Colonic mucosa (tissue), 4 donors: ENCODE measurements at places on chromosomes 2 and 18.

DNA sequence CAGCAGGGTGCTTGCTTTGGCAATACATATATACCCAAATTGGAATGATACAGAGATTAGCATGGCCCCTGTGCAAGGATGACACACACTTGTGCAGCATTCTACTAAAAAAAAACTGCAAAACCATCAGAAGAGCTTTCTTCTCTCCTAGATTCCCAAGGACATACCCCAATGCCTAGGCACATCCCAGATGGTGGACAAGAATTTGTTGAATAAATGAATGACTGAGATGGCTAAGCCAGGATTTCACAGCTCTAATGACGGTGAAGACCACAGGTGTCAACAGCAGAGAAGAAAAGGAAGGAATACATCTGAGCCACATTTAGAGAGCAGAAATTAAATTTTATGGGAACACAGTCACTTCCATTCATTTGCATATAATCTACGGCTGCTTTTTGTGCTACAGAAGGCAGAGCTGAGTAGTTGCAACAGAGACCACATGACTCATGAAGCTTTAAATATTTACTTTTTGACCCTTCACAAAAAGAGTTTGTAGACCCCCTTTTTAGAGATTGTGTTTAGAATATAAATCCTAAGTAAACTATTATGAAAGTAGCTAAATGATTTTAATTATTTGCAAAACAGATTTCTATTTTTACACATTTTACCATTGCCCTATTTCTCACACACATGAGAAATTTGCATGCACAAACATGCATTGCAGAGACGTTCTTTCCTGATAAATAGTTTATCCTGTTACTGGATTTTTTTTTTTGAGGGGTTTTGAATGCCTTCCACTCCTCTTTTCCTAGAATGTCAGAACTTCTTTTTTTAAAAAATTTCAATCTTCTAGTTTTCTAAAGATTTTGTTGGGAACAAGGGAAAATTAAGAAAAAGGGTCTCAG is 119.0 kb downstream of the PMAIP1 start:
- DNase-seq = no peak

DNA sequence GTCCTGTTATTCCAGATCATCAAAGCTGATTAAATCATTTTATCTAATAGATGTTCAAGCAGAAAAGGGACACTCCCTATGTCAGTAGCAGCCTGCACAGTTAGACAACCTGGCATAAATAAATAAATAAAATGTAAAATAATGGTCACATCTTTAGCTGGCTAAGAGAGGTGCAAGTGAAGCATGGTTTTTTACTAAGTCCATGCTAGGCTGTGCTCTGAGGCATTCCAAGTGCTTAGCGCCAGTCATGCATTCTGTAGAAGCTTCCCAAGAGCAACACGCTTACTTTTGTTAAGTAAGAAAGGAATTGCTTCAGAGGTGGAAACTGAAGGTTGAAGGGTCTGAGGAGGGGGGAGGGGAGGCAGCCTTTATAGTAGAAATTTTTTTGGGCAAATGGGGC is 351.2 kb downstream of the CDH2 start:
- no peak for DNase-seq

GRCh38 chr2:58073751-58074150 is 27.1 kb downstream of the VRK2 start:
- DNase-seq = no peak

- DNase-seq = no peak
These were observed 103.4 kb downstream of the ETAA1 start for GRCh38 chr2:67500541-67500940.

DNA sequence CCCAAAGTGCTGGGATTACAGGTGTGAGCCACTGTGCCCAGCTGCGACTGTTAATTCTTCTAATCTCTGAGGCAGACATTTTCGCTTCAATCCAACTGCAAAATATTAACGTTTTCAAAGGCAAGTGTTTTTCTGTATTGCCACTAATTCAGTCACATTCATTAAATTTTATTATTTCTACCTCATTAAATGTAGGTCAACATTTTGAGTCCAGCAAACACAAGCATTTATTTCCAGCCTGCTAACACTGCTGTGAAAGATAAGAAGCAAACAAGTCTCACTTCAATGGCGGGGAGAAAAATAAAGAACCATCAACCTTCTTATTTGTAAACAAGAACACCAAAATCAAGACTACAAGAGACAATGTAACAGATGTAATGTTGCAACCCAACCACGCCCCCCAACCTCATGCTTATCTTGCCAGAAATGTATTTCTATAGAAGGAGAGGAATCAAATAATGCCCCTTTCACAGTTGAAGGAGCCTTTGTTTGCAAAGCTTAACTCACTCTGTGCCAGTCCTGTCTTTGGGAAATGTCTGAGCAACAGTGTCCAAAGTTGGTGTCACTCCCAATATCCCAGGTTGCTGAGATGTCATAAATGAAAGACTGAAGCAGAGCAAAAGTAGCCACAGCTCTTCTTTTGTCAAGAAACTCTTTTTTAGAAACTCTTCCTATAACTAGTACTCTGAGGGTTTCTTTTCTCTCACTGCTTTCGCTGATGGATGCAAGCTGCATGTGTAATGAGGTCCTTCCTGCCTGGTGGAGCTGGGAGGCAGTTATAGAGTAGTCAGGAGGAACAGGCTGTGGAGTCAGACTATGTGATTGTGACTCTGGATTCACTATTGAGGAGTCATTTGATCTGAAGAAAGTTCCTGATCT is 8.6 kb downstream of the DOCK10 start:
- no peak for DNase-seq

GRCh38 chr2:133139847-133140533 is 428.3 kb downstream of the NCKAP5 start:
- no peak for DNase-seq

GRCh38 chr2:11493282-11493681 is 27.3 kb upstream of the E2F6 start:
- no peak for DNase-seq

DNA sequence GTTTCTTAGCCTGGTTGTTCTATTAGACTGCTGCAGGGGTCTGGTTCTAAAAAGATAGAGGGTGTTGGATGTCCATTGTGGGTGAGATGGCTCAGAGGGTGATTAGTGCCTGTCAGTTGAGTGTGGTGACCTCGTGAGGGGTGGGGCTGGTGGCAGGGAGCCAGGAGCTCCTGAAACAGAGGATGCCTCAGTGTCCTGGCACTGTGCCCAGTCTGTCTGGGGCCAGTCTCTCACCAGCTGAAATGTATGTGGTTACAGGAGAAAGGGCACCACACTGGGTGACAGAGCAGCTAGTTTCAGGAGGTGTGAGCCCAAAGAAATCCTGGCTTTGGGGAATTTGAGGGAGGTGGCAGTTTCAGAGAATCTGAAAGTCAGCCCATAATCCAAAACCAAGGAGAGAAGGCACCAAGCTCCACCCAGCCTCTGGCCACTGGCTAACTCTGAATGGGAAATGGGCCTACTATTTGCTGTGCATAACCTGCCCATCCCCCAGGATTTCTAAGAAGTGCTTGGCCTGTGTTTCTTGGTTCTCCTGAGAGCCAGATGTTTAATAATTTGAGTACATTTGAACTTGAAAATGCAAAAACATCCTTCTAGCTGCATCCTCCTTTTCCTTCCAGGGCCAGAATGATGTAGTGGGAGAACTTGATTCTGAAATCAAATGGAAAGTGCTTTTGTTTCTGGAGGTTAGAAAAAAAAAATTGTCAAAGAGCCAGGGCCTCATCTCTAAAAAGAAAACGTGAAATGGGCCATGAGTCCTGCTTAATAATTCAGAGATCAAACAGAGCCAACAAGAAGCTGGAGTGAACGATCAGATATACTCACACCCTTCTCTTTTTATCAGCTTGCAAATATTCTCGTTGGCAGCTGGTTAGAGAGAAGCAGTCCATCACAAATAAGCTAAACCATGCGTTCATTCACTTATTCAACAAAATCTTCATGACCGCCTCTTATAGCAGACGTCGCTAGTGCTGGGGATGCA is 92.3 kb downstream of the B3GNT2 start:
- peak; percentile 70 for DNase-seq

- no peak for DNase-seq
These were observed 226.9 kb upstream of the THSD7B start for GRCh38 chr2:136538489-136538888.

DNA sequence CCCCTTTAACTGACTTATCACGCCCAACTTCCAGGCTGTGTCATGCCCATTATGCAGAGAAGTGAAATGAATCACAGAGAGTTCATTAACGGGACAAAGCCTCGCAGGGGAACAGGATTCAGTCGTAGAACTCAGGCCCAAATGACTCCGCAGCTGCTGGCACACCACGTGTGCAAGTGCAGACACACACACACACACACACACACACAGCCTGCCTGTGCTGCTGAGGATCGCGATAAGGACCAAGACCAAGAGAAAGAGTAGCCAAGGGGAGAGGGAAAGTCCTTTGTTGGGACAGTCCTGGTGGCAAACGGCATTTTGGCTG is 90.0 kb upstream of the TAF1B start:
- peak; percentile 49 for DNase-seq

DNA sequence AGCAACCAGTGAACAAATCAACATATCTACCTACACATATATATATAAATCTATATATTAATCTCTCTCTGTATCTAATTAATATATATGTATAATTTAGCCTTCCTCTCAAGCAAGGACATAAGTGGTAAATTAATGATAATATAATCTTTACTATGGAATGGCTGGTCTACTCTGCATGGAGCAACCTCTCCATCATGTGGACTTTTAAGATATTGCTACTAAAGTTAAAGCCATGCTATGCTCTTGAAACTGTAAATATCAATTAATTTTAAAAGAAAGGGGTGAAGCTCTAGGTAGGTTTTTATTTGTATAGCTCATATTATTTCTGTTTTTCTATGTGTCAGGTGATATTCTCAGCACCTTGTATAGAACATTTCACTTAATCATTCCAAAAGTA is 147.0 kb downstream of the PPP1R1C start:
- DNase-seq = no peak

DNA sequence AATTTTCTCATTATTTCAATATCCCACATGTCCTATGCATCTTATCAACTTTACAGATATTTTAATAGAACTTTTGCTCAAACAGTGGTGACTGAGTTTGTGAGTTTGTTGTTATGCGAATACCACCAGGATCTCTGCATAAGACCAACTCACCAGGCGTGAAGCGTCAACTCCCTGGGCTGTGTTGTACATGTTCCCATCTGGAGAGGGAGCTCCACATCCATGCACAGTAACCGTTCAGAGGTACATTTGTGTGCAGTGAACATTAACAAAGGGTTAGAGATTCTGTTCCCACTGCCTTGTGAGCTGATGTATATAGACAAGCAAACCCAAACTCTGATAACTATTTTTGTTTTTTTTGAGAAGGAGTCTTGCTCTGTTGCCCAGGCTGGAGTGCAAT is 188.7 kb downstream of the MYT1L start:
- no peak for DNase-seq

DNA sequence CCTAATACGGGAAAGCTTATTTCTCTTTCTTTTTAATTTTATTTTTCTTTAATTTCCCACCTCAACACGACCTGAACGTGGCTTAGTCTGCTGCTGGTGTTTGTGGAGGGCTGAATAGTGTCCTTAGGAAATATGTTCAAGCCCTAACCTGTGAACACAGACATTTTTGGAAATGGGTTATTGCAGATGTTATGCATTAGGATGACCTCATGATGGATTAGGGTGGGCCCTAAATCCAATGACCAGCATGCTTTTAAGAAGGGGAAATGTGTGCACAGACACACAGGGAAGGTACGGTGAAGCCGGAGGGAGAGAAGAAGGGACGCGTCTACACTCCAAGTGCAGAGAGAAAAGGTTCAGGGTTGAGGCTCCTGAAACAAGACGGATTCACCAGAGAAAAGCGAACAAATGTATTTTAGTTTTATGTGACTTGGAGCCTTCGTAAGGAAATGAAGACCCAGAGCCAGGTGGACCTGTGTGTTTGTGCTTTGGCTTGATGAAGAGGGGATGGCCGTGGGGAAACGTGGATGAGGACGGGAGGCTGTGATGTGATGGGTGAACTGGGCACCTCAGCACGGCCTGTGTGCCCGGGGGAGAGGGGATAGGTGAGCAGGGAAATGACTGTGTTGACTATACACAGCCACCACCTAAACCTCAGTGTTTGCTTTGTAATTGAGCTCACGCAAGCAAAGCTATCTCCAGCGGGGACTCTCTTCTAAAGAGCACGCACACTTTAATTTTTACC is 37.5 kb downstream of the RTP5 start:
- no peak for DNase-seq

- DNase-seq = no peak
These were observed 45.8 kb downstream of the ITGA6 start for GRCh38 chr2:172473167-172473566.

- DNase-seq = no peak
These were observed 108.5 kb upstream of the COL3A1 start for GRCh38 chr2:188865681-188866080.

DNA sequence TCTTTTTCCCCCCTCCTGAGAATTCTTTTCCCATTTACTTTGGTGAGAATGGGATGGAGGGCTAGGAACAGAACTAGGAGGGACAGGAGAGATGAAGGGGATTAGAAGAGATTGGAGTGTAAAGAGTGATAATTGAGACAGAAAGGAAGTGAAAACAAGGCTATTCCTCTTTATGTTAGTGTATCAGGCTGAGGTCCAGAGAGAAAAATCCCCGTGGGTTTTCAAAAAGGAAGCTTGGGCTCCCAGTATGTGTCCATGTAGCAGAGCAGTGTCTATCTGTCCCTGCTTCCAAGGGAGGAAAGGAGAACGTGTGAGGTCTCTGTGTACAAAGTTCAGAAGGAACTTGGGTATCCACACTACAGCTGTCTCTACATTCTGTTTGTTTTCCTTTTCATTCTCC is 59.9 kb upstream of the KCNE4 start:
- no peak for DNase-seq

DNA sequence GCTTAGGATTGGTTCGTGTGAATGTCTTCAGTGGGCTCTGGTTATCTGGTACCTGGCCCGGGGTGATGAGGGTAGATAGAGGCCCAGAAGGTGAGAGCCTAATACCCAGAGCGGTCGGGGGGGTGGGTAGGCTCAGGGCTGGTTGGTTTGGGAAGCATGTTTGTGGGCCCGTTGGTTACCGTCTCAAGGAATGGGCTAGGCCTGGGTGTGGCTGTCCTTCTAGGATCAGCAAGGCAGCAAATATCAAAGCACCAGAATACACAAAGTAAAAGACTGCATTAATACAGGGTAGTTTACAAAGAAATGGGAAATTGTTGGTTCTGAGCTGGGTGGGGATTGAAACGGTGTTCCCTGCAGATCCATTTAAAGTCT is 6.0 kb upstream of the IL1R2 start:
- DNase-seq = peak; percentile 67

GRCh38 chr18:36493349-36494159 is 196.0 kb downstream of the FHOD3 start:
- peak; percentile 38 for DNase-seq

GRCh38 chr2:217863883-217864282 is 138.9 kb downstream of the TNS1 start:
- no peak for DNase-seq

- DNase-seq = no peak
These were observed 13.0 kb upstream of the RALB start for GRCh38 chr2:120239488-120240287.

GRCh38 chr2:99857867-99858444 is 284.4 kb downstream of the AFF3 start:
- no peak for DNase-seq
